ENCODE measurements at places on chromosomes 3 and 15. TPM values are rescaled to one million over a fixed set of nuclear protein-coding genes. Genes with fewer than 3 reads are reported as not detected.

DNA sequence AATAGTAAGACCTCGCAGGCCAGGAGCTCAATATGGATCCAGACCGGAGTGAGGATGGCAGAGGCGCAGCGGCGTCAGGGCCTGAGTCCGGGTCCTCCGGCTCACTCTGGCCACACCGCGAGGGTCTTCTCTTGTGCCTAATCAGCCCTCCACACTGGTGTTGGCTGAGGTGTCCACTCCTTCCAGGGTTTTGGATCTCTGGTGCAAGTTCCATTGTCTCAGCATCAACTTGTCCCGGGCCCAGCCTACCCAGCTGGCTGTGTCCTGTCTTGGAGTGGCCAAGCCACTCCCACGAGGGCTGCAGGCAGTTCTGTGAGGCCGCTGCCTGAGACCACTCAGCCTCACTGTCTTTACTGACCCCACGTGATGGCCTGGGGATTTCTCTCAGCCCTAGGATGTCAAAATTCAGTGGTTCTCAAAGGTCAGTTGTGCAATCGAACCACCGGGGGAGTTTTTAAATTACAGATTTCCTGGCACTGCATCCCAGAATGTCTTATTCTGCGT, 12.6 kb upstream of the GOLGA6L7 start:
- no peak for DNase-seq

DNA sequence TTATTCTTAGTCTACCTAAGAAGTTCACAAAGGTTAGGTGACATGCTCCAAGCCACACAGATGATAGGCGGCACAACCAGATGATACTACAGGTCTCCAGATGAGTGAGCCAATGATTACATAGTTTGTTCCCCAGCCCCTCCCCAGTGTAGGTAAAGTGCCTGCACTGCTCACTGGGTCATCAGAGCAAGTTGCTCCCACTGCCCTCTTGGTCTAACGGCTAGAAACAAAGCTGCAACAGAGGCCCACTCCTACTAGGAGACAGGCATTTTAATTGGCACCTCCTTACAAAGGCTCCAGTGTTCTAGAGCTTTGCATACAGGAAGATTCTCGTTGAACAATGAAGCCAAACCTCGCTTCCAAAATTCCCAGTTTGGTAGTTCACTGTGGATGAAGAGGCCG, 47.3 kb downstream of the TMEM44 start:
- DNase-seq, result no peak

GRCh38 chr3:14166877-14167603, 11.4 kb downstream of the XPC start:
- no peak for DNase-seq

TICRR gene
- 0.65 TPM for total RNA-seq

DNA sequence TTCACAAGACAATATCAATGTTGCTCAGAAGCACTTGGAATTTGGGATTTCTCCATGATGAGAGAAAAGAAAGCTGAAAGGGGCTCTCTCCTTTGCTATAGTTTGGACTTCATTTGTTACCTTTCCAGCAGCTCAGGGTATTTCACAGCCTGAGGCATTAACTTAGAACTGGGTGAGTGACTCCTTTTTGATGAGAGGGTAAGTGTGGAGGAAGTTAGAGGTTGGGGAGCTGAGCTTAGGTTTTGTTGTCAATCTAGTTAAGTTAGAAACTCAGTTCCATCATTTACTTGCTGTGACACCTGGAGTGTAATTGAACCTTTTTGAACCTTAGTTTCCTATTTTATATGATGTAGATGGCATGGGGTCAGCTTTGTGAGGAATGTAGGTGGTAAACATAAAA, 359.1 kb downstream of the PDCD6IP start:
- no peak for DNase-seq

LTK gene
- 0.25 TPM for total RNA-seq

TRPC1 gene
- 46.7 TPM for total RNA-seq

GRCh38 chr3:128489927-128490649, 2.9 kb downstream of the GATA2 start:
- DNase-seq, result peak; percentile 3

SST gene
- total RNA-seq, result not detected

GRCh38 chr15:99437315-99438223, 128.2 kb upstream of the MEF2A start:
- DNase-seq, result no peak

SCN11A gene
- under 0.01 TPM for total RNA-seq

GRCh38 chr3:128068156-128068620, 16.0 kb downstream of the SEC61A1 start:
- peak; percentile 52 for DNase-seq

GRCh38 chr3:58349792-58350626, 17.3 kb downstream of the PXK start:
- DNase-seq, result no peak

GTF2A2 gene
- 12.2 TPM for total RNA-seq

SLCO2A1 gene
- total RNA-seq, result 0.69 TPM

DNA sequence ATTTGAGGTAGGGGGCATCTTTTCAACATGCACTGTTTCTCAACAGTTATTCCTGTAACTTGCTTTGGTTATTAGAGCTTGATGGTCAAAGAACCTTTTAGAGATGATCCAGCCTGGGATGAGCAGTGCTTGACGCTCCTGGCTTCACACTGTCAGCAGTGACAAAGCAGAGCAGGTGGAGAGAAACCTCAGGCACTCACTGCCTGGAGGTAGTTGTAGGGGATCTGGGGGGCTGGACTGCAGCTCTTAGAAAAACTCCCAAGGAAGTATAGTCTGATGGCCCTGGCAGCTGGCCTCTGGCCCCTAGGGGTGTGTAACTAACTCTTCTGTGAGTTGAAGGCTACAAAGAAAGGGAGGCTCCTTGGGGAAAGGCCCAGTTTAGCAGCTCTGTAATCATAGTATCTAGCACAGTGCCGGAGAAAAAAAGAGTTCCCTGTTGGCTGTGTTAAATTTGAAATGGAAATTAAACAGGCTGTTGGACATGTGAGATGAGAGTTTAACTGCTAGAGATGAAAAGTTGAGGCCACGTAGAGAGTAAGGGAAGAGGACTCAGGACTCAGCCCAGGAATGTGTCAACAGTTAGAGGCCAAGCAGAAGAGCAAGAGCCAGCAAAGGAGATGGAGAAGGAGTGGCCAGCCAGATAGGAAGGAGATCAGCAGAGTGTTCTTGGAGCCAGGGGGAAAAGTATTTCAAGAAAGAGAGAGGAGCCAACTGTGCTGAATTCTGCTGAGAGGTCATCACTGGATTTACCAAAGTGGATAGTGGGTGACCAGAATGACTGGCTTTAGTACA, 14.2 kb downstream of the OXNAD1 start:
- DNase-seq, result no peak

DNA sequence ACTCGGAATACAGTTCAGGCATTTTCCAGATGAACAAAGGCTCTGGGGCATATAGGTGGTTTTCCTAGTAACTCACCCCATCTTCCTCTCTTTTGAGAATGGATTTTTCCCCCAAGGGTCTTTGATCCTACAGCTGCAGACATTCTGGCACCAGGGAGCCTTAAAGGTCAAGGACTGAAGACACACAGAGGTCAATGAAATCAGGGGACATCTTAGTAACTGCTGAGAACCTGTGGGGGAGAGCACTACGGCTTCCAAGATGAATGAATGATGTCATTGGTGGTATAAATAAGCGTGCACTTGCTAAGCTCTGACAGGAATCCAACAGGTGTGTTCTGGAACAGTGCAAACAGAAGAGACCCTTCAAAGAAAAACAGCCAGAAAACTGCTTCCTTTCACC, 36.3 kb downstream of the TMEM212 start:
- DNase-seq, result no peak

GRCh38 chr3:40581166-40581565, 56.4 kb downstream of the ZNF621 start:
- DNase-seq, result no peak

DNA sequence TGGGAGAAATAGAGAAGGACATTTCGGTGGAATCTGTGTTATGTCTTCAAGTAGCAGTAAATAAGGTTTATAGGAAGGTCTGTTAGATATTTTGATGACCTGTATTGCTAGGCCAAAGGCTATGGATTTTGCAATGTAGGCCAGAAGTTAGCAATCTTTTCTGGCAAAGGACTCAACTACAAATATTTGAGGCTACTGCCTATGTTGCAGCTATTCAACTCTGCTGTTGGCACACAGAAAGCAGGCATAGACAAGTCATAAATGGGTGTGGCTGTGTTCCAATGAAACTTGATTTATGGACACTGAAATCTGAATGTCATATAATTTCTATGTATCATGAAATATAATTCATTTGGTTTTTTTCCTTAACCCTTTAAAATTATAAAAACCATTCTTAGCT, 438.7 kb upstream of the C2CD4B start:
- DNase-seq, result peak; percentile 73

- DNase-seq, result no peak
Observed at GRCh38 chr3:135503065-135503759, 462.3 kb upstream of the PPP2R3A start.

DNA sequence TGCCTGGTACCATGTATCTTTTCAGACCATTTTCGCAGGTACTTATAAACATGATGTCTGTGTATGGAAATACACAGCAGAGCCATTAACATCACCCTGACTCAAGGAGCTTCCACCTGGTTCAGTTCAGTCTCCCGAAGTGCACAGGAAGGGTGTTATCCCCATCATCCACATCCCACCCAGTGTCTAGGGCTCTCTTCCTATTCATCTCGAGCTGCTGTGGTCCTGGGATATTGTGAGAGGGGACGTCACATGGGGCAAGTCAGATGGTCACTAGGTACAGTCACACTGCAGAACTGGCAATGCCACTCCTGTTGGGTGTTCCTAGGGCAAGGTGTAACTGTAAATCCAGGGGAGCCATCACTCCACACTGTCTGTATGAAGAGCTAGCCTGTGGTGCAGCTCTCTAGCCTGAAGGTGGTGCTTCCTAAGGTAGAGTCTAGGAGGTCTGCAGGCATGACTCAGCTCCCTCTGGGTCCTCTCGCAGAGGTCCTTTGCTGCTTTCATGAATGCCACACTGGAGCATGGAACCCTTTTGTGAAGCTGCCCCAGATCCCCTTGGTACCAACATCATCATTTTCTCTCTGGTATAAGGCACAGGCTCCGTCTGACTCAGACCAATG, 13.9 kb downstream of the ISLR2 start:
- DNase-seq, result peak; percentile 15

All from renal cortical epithelial cell (primary cell).